ENCODE measurements at places on chromosomes 11 and 22. TPM values are rescaled to one million over a fixed set of nuclear protein-coding genes. Genes with fewer than 3 reads are reported as not detected.

IRF7 gene
- total RNA-seq: 11.7 TPM

CASP1 gene
- total RNA-seq: 14.2 TPM

OR5AP2 gene
- total RNA-seq: not detected

CHRDL2 gene
- not detected for total RNA-seq

IGLL1 gene
- total RNA-seq: not detected
